Hippocampal formation (tissue), 2 donors: ENCODE measurements at places on chromosomes 7 and 10.
A peak's percentile ranks its signal among the peaks of the same experiment; 100 is the strongest.

DNA sequence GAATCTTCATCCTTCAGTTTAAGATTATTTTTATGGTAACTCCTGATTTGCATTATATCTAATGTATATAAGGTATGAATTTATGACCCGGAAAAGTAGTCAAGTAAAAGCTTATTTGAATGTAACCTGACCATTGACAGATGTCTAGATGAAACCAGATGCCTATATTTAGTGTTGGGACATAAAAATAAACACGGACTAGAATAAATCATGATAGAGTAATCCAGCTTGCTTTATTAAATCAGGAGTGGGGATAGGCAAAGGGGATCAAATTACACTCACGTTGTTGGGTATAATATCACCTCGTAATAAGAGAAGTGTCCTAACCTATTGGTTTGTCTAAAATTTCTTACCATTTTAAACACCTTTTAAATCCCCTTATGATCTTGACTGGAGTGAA is 244.6 kb downstream of the AGMO start:
- no peak for DNase-seq

GRCh38 chr7:98024075-98024474 is 34.1 kb upstream of the OCM2 start:
- no peak for DNase-seq

DNA sequence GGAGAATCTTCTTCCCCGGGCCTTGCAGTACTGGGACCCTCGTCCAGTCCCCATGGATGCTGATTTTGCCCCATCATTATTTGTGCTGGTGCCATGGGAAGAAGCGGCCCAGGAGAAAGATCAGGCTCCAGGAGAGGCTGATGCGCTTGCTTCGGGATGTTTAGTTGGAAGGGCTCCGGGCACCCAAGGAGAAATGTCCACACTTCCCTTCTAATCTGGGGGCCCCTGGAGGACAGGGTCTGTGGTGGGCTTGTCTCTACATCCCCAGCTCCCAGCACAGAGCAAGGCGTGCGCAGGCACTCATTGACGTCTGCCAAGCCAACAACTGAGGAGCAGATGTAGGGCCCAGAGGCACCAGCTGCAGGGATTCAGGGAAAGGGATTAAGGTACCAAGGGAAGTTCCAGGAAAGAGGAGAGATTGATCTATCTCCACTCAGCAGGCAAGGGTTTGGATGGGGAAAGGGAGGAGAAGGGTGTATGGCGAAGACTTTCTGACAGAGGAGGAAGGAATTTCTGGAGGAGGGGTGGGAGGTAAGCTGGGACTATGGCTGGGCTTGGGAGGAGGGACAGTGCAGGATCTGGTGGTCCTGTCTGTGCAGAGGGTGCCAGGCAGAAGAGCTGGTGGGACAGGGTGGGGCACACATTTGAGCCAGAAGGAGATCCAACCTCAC is 38.7 kb upstream of the LEP start:
- no peak for DNase-seq

- no peak for DNase-seq
These were observed 528.8 kb upstream of the PCDH15 start for GRCh38 chr10:55329796-55330195.

DNA sequence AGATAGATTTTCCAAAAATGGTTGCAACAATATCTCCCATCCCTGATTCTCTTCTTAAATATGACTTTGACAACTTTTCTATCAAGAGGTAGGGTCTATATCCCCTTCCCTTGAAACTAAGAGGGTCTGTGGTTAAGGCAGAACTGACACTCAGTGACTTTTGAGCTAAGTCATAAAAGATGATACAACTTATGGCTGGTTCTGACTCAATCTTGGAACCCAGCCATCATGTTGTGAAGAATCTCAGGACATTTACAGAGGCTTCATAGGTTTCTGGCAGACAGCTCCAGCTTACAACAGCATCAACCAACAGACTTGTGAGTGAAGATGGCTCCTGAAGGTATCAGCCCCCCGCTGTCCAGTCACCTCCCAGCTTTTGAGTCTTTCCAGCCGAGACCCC is 203.5 kb downstream of the RNLS start:
- no peak for DNase-seq

- DNase-seq = no peak
These were observed 9.0 kb upstream of the ARMS2 start for GRCh38 chr10:122445469-122445868.

GRCh38 chr7:46155367-46155766 is 234.3 kb upstream of the IGFBP3 start:
- no peak for DNase-seq

GRCh38 chr10:69446229-69446628 is 5.0 kb upstream of the TSPAN15 start:
- DNase-seq = no peak

DNA sequence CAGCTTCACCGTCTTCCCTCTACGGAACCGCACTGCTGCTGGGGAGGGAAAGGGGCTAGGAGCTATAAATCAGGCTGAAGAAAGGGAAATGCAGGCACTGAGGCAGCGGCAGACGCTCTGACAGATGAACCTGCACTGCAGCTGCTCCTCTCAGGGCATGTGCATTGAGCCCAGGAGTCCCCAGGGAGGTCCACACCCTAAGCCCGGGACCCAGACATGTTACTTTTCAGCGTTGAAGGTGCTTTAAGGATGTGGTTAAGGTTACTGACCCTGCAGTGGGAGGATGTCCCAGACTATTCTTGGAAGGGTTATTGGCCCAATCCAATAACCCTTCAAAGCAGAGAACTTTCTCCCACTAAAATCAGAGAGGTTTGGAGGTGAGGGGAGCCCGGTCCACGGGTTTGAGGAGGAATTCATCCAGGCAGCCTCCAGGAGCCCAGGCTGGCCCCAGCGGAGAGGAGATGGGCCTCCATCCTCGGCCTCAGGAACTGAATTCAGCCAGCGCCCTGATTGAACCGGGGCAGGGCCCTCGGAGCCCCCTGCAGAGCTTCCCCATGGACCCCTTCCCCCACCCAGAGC is 75.4 kb downstream of the ADARB2 start:
- no peak for DNase-seq

DNA sequence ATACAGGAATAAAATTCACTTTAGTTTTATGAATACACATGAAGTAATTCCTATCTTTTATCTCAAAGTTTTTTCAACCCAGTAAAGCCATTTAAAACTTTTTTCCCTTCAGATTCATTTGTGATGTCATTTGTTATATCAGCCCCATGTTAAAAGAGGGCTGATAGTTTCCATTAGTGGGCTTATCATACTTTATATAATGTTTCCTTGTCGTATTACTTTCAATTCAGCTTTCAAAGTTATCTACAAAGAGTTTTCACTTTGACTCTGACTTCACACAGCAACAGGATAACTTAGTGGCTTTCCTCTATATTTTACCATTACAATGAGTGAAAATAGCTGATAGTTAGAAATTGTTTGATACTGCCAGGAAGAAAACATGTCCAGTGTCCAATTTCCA is 484.8 kb downstream of the SUGCT start:
- no peak for DNase-seq

DNA sequence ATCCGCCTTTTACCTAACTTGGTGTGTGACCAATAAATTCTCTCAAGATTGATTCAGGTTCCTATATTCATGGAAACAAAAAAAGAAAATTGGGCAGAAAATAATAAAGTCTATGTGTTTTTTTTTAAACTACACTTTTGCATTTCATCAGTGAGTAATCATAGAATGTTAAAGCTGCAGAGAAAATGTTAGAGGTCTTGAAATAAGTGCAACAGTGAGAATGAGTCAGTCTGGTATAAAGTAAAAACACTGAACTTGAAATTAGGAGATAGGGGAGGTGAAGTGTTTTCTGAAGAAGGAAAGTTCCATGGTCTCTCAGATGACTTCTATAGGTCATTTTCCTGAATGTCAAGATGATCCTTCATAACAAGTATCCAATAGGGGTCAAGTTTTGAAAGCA is 202.6 kb upstream of the NRP1 start:
- DNase-seq = no peak

DNA sequence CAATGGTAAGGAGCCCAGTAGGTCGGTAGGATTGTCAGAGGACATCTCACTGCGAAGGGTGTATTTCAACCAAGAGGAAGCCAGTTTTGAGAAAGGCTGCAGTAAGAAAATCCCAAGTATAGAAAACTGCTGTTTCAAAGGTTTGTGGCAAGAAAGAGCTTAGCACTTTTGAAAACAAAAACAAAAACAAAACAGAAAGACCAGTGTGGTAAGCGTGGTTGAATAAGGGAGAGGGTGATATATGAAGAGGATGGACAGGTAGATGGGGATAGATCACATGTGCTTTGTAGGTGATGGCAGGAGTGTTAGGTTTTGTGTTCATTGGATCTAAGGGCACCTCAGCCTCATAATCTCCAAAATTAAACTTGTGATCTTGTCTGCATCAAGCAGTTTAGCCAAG is 141.6 kb upstream of the WNT16 start:
- no peak for DNase-seq

DNA sequence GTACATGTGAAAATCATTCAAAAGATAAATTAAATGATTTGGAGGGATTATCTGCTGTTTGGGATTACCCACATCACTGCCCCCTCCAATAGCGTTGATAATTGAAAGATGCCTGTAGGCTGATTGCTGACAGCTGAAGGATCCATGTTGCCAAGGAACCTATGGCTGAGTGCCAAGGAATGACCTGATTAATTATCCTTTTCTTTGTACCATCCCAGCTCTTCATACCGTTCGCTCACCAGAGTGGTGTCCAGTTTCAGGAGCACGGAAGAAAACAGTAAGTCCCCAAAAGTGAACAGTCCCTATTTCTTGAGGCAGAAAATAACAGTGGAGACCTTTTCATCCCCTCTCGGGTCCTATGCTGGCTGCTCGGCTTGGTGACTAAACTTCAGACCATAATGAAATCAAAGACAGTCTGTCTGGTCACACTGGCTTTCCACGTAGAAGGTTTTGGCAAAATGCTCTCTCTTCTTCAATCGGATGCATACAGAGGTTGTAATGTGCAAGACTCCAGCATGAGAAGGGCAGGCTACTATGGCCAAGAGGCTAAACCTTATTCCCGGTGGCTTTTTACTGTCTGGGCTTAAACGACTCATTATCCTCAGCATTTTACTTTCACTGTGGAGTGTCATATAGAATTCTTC is 108.8 kb downstream of the SPAG6 start:
- DNase-seq = no peak

- no peak for DNase-seq
These were observed 220.5 kb downstream of the ELFN1 start for GRCh38 chr7:1890289-1891235.

DNA sequence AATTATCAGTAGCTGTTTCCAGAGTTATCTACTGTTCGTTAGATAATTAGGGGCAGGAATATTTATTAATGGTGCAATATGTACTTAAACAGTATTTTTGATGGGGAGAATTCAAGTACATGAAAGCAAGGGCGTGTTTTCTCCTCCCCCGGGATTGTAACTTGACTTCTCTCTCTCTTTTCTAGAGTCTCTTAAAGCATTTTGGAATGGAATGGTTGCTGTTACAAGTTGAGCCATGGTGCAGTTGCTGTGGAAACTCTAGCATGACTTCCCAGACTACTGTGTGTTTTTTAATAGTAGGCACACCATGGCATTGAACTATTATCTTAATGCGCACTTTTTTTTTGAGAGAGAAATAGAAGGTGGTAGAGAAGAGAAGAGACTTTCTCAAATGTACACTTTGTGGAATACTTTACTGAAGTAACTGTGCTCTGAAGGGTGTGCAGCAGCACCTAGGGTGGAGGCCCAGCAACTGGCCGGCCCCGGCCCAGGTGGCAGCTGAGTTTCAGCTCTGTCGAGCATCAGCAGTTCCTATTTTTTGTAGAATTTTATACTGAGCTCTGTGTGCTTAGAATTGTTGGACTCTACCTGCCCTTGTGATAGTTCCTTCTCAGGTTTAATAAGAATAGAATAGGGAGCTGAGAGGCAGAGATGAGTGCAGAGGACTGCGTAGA is 64.4 kb downstream of the CCNY start:
- DNase-seq = no peak

- DNase-seq = no peak
These were observed 11.3 kb upstream of the STMP1 start for GRCh38 chr7:135650831-135651573.

DNA sequence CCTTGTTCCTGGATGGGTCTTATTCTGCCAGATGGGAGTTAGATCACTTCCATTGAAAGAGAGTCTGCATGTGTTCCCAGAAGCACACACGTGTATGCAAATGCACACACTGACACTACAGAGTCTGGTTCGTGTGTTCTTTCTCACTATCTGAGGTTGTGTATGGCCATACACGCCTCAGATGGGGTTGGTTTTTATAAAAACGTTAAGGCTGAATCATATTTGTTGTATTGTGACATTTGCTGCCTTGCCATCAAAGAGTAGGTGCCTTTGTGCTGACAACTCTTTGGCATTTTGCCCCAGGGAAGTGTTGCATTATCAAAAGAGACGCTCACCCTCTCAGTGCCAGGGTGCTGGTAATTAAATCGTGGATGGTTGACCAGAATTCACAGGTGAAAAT is 37.7 kb upstream of the HDAC9 start:
- no peak for DNase-seq

DNA sequence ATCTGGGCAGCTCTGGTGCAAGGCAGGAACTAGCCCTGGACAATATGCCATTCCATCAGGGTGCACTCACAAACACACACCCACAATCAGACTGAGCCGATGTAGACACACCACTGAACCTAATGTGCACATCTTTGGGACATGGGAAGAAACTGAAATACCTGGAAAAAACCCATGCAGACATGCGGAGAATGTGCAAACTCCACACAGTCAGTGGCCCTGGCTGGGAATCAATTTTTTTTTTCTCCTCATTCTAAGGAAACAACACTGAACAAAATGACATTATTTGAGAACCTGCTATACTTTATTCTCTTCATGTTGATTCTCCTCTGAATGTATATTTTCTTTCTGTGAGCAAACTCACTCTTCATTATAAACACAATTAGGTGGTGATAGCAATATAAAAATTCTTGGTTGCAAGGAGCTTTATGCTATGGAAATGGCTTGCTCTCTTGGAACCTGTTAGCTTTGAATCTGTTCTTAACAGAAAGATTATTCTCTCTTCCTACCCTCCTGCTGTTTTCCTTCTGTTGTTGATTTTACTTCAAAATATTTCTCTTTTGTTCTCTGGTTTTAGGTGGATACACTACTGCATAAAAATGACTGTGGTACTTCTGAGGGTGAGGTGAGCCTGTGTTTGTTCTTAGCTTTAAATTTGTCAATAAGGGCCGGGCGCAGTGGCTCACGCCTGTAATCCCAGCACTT is 33.0 kb upstream of the MICU1 start:
- DNase-seq = no peak

GRCh38 chr10:13348216-13349017 is at the start of gene SEPHS1:
TSS of gene SEPHS1 (minus strand) at chr10:13348293. CDS start at chr10:13344950, 3,343 bp downstream.
- peak; percentile 66 for DNase-seq

DNA sequence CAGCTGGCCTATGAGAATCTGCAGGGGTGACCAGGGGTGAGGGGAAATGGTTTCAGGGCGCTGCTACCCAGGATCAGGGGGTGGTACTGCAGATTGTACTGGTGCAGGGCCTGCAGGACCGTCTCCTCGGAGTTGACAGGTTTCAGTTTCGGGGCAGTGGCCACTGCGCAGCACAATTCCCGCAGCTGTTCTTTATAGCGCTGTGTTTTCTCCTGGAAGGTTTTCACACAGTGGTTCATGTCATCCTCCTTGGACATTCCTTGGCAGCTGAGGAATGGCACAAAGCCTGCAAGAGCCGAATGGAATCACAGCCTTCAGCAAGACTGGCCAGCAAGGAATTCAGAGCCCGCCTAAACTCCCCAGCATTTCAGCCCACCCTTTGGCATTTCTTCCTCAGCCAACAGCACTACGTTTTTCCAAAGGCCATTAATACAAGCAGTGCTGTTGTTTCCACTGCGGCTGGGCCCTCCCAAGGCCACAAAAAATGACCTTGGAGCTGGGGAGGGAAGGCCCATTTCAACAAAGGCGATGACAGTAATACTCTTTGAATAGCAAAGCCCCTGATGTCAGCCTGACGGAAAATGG is 44.9 kb downstream of the PNLIPRP2 start:
- DNase-seq = no peak

- DNase-seq = no peak
These were observed 1.4 kb downstream of the MINDY3 start for GRCh38 chr10:15858861-15859281.
